Omental fat pad (tissue), 4 donors: ENCODE measurements at places on chromosomes 2 and 18. TPM values are rescaled to one million over a fixed set of nuclear protein-coding genes. Genes with fewer than 3 reads are reported as not detected.

Gene ZBTB7C
- total RNA-seq, result 13.3 TPM

Gene LYG2
- not detected for total RNA-seq

Gene MROH2A
- not detected for total RNA-seq

Gene SLC16A14
- 5.5 TPM for total RNA-seq

Gene CXCR1
- total RNA-seq, result 26.8 TPM

- no peak for DNase-seq
These were observed 187.5 kb upstream of the MC4R start for GRCh38 chr18:60560071-60560470.

- DNase-seq, result no peak
These were observed 37.8 kb downstream of the FAM168B start for GRCh38 chr2:131055169-131056065.

GRCh38 chr2:46267616-46268015 lies 29.6 kb upstream of the EPAS1 start:
- no peak for DNase-seq

DNA sequence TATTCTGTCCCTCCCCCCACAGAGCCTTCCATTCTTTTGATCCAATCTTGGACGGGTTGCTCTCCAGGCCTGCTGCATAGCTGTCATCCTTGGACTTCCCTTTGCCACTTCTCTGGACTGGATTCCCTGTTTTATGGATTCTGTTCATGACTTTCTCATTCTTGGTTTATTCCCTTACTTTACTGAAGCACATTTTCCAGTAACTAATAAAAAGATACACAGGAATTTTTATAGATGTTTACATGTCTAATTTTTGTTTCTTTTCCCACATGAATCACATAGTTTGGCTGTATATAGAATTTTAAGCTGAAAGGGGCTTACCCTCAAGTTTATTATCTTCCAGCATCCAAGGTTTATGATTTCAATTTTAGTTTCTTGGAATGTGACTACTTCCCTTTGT lies 37.9 kb downstream of the GDF7 start:
- no peak for DNase-seq

DNA sequence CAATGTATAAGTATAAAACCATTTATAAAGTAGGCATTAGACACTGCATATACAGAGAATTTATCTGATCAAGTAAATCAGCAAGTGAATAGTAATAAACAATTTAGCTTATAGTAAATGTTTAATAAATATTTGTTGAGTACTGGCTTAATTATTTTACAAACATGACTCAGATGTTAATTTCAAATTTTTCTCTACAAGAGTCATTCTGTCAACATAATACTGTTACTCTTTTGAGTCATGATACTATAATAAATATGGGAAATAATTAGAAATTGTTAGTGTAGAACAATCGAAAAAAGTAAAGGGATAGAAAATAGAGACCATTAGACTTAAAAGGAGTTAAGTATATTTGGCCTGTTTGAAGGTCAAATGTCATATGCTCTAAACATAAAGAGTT lies 133.6 kb upstream of the MC4R start:
- DNase-seq, result no peak

DNA sequence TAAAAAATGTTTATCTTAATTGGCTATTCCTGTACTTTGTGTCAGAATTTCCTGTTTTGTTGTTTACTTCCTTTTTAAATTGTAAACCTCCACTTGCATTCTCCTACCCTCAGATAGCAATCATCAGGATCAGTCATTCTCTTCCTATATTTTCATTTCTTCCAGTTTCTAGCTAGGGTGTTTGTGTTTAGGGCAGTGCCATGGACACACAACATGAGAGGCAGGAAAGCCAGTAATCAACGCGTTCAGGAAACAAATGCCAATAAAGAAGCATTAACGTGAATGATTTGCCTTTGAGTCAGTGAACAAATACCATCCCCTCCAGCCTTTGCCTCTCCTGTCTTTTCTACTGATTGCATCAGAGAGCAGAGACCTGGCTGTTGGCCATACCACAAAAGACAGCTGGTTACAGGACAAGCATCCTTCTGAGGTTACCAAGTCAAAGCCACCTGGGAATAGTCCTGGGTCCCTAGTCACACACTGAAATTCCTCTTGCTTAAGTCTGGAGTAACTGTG lies 56.7 kb upstream of the FHL2 start:
- no peak for DNase-seq

DNA sequence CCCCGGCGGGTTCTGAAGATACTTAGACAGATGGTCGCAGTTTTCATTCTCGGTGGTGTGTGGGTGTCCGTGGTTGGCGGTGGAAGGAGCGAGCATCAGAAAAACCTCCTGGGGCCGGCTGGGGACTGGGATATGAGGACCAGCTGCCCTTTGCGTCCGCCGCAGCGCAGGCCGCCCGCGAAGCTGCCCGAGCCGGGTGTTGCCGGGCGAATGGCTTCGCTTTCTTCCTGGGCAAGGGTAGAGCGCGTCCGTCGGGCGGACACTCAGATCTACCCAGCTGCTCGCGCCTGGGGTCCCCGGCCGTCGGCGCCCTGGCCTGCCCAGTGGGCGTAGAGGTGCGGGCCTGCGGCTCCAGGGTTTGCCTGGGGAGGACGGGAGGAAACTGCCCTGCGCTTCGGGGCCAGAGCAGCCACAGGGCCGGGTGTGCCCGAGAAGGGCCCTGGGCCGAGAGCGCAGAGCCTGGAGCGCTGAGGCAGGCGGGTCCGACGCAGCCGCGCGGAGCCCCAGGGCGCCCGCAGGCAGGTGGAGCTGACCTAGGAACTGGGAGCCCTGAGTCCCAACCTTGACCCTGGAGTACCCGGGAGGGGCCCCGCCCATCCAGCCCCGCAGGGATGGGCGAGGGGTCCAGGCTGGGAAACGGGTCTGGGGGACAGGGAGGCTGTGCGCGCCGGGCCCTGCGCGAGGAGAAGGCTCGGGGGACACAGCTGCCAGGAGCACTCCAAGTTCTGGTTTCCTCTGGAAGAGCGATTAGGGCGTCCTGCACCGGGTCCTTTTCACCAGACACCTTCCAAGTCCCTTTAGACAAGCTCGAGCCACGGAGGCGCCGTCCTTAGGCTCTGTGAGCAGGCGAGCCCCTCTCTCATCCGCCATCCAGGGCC lies 1.3 kb downstream of the TWIST2 start:
- DNase-seq, result no peak

GRCh38 chr2:195561116-195561921 lies 95.7 kb upstream of the SLC39A10 start:
- DNase-seq, result no peak

- DNase-seq, result no peak
These were observed 118.5 kb downstream of the AGAP1 start for GRCh38 chr2:235612181-235612950.
